ENCODE measurements at places on chromosomes 1 and 21. TPM values are rescaled to one million over a fixed set of nuclear protein-coding genes. Genes with fewer than 3 reads are reported as not detected.

DNA sequence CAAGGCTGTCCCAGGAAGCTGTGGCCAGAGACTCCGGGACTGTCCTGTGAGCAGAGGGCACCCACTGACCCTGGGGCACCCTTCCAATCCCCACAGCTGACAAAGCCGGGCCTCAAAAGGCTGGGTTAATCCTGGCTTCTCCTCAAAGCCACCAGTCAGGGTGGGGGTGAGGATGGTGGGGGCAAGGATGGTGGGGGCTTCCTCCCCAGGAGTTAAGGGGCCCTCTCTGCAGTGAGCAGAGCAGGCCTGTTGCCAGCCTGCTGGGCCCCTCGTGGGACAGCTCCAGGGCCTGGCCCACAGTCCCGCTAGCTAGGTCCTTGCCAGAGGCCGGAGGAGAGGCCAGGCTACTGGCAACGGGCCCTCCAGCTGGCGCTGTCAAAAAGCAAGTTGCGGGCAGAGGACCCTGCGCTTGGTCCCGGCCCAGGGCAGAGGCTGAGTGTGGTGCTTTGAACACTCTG is 37.9 kb upstream of the CCDC27 start:
- no peak for DNase-seq

The CRP gene
- total RNA-seq = not detected

GRCh38 chr1:202311875-202312635 is 29.7 kb downstream of the UBE2T start:
- no peak for DNase-seq

GRCh38 chr1:74748960-74749359 is 16.0 kb downstream of the TYW3 start:
- DNase-seq = no peak

DNA sequence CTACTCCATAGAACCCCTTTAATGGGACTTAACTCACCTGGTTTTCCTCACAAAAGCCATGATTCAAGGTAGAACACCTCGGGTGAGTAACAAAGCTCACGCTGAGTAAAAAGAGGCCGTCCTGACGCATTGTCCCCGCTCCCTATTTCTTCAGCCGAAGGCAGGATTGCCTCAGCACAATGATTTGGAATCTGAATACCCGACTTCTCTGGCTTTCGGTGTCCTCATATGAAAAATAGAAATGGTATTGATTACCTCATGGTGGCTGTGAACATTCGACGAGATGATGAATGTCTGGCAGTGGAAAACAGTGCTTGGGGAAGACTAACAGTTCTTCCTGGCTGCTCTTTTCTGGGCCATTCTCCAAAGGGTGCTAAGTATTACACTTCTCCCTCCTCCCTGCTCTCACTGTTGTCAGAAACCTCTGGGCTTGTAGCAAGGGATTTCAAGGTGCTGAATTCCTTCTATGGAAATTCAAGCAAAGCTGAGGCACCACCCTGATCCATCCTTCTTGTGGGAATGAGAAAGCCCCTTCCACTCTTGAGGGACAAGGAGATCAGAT is 148.3 kb downstream of the C1orf94 start:
- DNase-seq = no peak

The IGSF9 gene
- total RNA-seq = 68.6 TPM

All from progenitor cell of endocrine pancreas (in vitro differentiated cells).